Epithelial cell of proximal tubule (primary cell): ENCODE measurements at places on chromosomes 11 and 22.

GRCh38 chr11:7851391-7851790 is 54.6 kb upstream of the OR5P2 start:
- no peak for DNase-seq

- DNase-seq = no peak
These were observed 23.9 kb upstream of the NECTIN1 start for GRCh38 chr11:119752946-119753345.

GRCh38 chr11:67120881-67121710 is 2.0 kb downstream of the KDM2A start:
- DNase-seq = no peak

DNA sequence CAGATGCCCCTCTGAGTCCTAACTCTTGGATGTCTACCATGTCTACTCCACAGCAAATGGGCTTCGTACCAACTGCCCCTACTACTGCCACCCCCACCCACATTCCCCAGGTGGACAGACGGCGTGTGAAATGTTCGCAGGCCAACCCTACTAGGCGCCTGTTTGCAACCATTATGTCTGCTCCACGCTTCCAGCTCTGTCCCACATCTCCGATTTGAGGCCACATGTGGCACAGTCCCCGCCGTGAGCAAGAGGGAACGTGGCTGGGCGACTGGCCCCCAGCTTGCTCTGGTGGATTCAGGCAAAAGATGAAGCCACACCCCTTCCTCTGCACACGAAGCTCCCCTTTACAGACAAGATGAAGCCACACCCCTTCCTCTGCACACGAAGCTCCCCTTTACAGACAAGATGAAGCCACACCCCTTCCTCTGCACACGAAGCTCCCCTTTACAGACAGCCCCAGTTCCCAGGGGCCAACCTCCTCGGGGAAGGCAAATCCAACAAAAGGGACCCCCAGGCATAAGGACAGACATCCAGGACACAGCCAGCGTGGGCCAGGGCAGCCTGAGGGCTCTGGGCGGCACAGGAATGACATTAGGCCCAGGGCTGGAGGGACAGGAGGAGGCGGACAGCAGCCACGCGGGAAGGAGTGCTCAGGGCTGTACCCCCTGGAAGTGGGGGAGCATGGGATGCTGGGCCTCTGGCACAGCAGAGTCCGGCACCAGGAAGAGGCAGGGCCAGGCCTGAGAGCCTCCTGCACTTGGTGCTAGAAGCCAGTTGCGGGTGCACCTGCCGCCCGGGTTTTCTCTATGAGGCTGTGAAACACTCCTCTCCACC is 106.2 kb downstream of the SHANK2 start:
- DNase-seq = no peak

DNA sequence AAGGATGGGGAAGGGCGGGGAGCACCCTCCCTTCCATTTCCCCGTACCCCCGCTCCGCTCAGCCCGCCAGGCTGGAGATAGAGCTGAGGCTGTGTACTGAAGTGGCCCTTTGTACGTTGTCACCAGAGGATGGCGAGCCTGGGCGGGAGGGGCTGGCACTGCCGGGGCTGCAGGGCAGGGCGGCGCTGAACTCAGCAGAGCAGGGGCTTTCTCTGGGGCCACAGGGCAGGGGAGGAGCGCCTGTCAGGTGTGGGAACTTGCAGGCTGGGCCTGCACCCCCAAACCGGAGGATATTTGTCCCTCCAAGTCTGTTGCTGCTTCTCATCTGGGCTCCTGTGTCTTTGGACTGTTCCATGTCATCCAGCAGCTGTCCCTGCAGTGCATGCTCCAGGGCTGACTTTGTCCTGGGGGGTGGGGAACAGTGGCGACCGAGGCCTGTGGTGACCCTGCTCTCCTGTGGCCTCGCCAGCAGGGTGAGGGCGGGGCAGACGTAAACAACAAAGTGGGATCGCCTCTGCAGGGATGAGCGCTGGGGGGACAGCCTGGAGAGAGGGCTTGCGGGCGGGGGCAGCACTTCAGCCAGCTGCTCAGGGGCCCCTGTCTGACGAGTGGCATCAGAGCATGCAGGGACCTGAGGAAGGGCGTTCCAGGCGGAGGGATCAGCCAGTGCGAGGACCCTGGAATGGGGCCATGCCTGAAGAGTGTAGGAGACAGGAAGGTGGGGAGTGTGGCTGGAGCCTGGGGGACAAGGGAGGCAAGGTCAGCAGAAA is 13.1 kb downstream of the MGAT3 start:
- no peak for DNase-seq

DNA sequence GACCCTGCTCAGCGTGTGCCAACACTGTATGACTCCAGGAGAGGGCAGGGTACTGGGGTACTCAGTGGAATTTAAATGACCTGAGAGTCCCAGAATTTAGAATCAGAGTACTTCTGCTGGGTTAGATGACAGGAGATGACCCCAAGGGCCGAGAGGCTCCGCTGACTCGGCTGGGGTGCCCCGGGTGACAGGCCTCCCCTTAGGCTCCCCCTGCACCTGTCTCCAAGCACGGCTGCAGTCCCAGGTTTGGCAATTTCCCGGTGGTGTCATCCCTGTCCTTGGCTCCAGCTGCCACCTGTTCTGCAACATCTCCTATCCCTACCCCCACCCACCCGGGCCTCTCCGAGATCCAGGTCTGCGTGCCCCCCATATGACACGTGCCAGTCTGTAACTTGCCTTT is 1.3 kb downstream of the ACTN3 start:
- DNase-seq = no peak

- DNase-seq = no peak
These were observed 26.8 kb downstream of the TRIM44 start for GRCh38 chr11:35689081-35689996.

DNA sequence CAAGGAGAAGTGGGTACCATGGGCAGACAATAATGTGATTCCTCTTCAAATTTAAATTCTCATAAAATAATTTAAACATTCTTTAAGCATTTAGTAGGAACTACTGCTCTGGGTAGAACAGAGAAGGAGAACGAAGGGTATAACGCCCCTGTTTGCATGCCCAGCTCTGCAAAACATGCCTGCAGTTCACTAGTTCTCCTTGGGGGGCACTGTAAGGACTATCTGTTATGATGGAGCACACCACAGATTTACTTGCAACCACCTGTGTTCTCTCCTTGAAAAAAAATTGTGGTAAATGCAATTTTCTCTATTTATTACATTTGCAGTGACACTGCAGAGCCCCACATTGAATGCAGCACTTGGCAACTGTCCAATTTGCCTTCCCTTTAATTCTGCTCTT is 100.3 kb downstream of the GUCY1A2 start:
- DNase-seq = no peak

DNA sequence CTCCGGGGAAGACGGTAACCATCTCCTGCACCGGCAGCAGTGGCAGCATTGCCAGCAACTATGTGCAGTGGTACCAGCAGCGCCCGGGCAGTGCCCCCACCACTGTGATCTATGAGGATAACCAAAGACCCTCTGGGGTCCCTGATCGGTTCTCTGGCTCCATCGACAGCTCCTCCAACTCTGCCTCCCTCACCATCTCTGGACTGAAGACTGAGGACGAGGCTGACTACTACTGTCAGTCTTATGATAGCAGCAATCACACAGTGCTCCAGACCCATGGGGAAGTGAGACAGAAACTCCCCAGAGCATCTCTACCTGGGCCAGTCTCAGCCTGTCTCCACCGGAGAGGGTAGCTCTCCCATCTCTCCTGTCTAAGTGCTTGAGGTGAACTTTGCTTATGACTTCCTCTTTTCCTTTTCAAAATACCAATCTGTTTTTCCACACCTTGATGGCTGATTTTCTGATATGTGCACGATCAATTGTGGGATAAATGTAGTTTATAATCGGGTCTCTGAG is 48.5 kb upstream of the VPREB1 start:
- DNase-seq = no peak

DNA sequence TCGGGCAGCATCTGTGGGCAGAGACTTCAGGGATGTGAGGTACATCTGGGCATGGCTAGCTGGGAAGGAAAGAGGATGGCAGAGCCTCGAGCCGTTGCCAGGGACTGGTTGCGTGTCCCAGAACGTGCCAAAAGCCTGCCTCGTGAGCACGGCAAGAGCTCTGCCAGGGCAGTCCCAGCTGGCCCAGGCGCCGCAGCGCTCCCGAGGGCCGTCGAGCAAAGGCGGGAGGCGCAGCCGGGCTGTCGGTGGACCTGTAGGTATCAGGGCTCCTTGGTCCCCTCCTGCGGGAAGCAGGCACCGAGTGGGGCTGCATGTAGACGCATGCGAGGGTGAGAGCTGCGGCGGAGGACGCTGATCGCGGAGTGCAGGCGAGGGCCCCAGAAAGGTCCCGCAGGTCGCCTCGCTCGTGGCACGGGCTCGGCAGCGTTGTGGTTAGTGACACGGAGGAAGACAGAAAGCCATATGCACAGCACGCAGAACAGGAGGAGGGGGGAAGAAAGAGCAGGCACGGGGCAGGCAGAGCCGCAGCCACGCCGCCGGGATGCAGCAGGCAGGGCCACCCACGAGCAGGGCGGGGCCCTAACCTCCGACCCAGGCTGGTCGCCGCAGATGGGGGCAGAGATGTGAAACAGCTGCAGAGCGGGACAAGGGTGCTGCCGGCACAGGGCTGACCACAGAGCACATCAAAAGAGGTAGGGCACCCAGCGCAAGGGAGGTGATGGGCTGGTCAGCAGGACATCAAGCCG is 18.0 kb downstream of the LSP1 start:
- no peak for DNase-seq

DNA sequence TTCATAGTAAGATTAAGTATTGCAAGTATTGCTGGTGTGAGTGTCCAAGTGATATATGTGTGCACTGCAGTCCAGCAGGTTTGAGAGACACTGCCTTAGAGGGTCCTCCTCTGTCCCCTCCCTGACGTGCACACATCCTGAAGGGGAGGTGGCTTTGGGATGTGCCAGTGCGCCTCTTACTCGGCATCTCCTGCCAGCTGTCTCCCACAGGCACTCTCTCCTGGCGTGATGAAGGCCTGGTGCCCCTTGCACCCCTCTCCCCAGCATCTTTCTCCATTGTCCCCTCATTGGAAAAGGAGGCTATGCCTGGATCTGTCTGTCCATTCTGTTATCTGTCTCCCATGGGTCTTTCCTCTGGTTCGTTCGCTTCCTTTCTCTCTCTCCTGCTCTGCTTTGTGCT is 24.2 kb downstream of the GTPBP1 start:
- no peak for DNase-seq

GRCh38 chr11:63523151-63523550 is 13.5 kb upstream of the PLAAT4 start:
- no peak for DNase-seq

- DNase-seq = peak; percentile 13
These were observed 13.4 kb downstream of the SYT7 start for GRCh38 chr11:61567286-61568061.

DNA sequence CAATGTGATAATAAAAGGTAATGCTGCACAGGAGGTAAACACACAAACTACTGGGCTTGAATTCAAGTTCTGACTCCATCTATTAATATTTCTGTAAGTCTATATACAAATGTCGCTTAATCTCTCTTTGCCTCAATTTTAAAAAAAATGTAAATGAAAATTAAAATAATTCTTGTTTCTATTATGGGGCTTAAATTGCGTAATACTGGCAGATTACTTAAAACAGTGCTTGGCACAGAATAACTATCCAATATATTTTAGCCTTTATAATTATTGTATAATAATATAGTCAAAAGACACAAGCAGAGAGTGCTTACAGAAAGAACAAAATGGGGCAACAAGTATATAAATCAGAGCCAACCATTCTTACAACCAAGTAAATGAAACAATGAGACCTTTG is 489.1 kb downstream of the CNTN5 start:
- no peak for DNase-seq

DNA sequence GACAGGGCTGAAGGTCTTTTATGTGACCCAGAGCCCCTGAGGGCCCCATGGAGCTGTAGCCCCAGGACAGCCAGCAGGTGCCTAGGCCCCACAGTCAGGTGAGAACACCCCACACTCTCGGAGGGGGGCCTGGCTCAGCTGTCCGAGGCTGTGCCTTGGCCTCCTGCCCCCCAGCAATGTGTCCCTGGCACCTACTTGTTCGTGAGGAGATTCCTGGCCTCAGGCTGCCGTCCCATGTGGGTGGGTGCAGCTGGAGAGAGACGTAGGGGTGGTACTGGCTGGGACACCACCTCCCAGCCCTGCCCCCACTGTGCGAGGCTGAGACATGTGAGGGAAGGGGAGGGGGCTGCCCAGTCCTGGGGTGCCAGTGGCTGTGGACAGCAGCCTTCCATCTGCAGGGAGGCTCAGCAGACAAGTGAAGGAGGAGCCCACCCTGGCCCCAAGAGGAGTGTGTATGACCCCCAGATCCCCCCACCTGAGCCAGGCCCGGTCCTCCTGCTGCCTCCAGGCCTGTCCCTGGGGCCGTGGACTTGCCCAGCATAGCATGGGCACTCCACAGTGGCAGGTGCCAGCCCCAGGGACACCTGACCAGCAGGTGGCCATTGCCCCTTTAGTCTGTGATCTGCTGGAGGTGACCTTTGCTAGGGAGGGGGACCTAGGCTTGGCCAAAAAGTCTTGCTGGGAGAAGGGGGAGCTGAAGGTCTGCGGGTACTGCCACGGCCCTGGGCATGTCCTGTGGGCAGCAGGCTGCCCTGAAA is 17.0 kb downstream of the IL17REL start:
- no peak for DNase-seq

GRCh38 chr11:3614742-3615171 is 27.0 kb downstream of the ART5 start:
- no peak for DNase-seq

- peak; percentile 7 for DNase-seq
These were observed 1236.4 kb downstream of the FAM181B start for GRCh38 chr11:81497202-81497804.

DNA sequence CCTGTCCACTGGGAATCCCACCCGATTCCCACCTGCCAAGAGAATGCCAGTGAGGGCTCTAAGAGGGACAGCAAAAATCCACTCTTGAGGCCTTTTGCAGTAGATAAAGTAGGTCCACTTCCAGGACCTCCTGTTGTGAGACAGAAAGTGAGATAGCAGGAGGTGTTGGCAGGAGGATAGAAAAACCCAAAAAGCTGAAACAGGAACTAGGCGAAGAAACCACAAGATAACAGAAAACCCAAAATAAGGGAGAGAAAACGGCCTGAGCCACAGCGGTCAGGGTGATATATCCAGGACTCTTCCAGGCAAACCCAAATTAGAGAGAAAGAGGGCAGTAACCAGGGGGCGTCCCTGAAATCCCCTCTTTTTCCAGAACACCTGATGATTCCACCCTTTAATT is 79.7 kb upstream of the LINC01488 start:
- DNase-seq = no peak

GRCh38 chr22:39028281-39028680 is 7.4 kb downstream of the APOBEC3D start:
- no peak for DNase-seq
